B cell (primary cell): ENCODE measurements at places on chromosomes 11 and 22. TPM values are rescaled to one million over a fixed set of nuclear protein-coding genes. Genes with fewer than 3 reads are reported as not detected.
A peak's percentile ranks its signal among the peaks of the same experiment; 100 is the strongest.

DNA sequence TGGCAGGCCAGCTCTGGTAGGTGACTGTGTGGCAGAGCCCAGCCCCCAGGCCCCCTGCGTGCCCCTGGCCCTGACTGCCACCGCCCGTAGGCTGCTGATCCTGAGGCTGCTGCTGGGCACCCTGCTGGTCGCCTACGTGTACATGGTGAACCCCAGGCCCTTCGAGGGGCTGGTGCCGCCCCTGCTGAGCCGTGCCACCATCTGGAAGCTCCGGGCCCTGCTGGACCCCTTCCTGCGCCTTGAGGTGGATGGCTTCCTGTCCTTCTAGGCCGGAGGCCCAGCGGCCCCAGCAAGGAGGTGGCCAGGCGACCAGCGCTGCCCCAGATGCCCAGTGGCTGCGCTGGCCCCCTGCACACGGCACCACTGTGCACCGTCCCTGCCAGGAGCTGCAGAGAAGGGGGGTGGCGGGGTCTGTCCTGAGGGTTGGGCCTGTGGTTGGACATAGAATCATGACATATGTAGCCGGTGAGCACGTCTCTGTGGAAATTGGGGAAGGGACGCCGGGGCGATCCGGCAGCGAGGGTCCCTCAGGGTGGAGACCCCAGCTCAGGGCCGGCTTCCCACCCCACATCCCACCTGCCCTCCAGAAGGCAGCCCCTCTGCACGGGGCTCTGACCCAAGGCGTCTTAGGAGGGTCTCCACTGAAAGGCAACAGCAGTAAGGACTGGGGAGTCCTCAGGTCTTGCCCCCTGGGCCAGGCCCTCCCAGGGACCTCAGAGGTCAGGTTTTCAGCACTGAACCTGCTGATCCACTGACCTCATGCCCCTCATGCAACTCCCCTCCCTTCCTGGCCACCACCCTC lies 185.4 kb downstream of the IGLL1 start:
- no peak overlapping the region for H3K4me3 ChIP-seq
- no peak for DNase-seq
- no peaks in the 10 kb centered on the region for H3K27me3 ChIP-seq
- H3K27ac ChIP-seq, result no peak overlapping the region
- no peaks in the 10 kb centered on the region for H3K36me3 ChIP-seq

- peak overlapping the region; percentile 84 for H3K27ac ChIP-seq
- peak overlapping the region; percentile 13 for H3K4me3 ChIP-seq
- H3K27me3 ChIP-seq, result no peaks in the 10 kb centered on the region
- DNase-seq, result peak; percentile 57
- peaks cover 17% of the 10 kb centered on the region for H3K4me1 ChIP-seq
- no peaks in the 10 kb centered on the region for H3K36me3 ChIP-seq
These were observed 59.2 kb upstream of the CD5 start for GRCh38 chr11:61042961-61043540.

DNA sequence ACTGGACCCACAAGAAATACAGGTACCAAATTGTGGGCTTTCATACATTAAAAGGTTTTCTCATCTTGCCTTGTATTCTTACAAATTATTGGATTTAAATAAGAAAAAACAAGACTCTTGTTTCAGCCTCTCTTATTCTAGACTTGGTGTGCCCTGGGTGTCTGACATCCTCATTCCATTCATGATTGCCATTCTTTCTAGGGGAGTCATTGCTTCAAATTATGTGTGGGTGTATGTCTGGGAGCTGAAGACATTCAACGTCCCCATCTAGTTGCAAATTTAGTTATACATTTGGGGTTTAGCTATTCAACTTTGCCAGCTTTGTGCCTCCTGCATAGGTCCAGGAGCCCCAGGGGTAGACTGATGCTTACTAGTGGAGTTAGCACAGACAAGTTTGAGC lies 18.1 kb downstream of the MAML2 start:
- H3K36me3 ChIP-seq, result peaks cover 3% of the 10 kb centered on the region
- DNase-seq, result no peak
- H3K4me1 ChIP-seq, result peaks cover 5% of the 10 kb centered on the region
- H3K4me3 ChIP-seq, result no peak overlapping the region
- no peaks in the 10 kb centered on the region for H3K27me3 ChIP-seq
- no peak overlapping the region for H3K27ac ChIP-seq

- H3K4me3 ChIP-seq, result peak overlapping the region; percentile 14
- peaks cover 5% of the 10 kb centered on the region for H3K4me1 ChIP-seq
- no peaks in the 10 kb centered on the region for H3K27me3 ChIP-seq
- DNase-seq, result peak; percentile 90
- H3K36me3 ChIP-seq, result no peaks in the 10 kb centered on the region
These were observed 2.8 kb downstream of the CHADL start for GRCh38 chr22:41237707-41238569.

- no peaks in the 10 kb centered on the region for H3K27me3 ChIP-seq
- no peak for DNase-seq
- no peaks in the 10 kb centered on the region for H3K36me3 ChIP-seq
- H3K4me1 ChIP-seq, result no peaks in the 10 kb centered on the region
These were observed 289.4 kb downstream of the SBF2 start for GRCh38 chr11:10004526-10005113.

GRCh38 chr11:44638032-44638431 lies 72.6 kb downstream of the CD82 start:
- DNase-seq, result no peak
- H3K36me3 ChIP-seq, result no peaks in the 10 kb centered on the region
- H3K4me1 ChIP-seq, result peaks cover 6% of the 10 kb centered on the region
- H3K27me3 ChIP-seq, result peaks cover 3% of the 10 kb centered on the region
- no peak overlapping the region for H3K27ac ChIP-seq
- no peak overlapping the region for H3K4me3 ChIP-seq

DNA sequence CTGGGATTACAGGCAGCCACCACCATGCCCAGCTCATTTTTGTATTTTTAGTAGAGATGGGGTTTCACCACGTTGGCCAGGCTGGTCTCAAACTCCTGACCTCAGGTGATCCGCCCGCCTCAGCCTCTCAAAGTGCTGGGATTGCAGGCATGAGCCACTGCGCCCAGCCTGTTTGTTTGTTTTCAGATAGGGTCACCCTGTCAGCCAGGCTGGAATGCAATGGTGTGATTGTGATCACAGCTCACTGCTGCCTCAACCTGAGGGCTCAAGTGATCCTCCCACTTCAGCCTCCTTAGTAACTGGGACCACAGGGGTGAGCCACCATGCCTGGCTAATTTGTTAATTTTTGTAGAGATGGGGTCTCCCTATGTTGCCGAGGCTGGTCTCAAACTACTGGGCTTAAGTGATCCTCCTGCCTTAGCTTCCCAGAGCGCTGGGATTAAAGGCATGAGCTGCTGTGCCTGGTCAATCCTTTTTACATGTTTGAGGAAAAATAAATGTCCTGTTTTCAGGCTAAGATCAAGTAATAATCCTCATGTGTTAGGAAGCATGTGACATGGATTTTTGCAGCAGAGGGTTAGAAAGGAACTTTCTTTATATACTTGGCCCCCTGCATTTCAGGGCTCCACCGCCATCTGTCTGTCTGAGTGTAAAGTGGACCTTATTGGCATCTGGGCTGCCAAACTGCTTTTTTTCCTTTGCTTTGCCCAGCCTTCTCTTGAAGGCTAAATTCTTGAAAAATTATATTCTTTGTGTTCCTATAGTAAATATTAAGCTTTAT lies 4.8 kb upstream of the SLC3A2 start:
- no peak overlapping the region for H3K4me3 ChIP-seq
- peaks cover 13% of the 10 kb centered on the region for H3K4me1 ChIP-seq
- H3K27ac ChIP-seq, result no peak overlapping the region
- H3K36me3 ChIP-seq, result peaks cover 2% of the 10 kb centered on the region

- H3K4me1 ChIP-seq, result peaks cover 99% of the 10 kb centered on the region
- H3K36me3 ChIP-seq, result no peaks in the 10 kb centered on the region
- H3K4me3 ChIP-seq, result no peak overlapping the region
- DNase-seq, result no peak
These were observed 9.8 kb downstream of the CD82 start for GRCh38 chr11:44575288-44575672.

DNA sequence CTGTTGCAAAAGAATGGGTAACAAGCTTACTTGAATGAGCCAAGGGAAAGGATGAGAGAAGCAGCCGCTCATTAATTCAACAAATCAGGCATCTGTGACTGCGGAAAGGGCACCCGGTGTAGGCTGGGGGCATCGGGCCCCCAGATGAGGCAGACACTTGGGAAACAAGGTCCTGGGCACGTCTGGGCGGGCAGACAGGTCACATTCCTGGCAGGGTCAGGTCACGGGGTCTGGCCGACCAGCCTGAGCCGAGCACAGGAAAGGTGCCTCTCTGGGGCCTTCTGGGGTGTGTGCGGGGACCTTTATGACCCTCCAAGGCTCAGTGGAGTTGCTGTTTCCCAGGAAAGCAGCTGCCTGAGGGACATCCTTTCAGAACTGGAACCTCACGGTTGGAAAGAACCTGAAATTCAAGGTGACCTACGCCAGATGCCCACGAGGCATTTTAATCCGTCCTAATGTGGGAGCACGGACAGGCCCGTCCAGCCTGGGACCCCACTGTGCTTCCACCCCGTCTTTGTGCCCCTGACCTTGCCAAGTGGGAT lies 57.1 kb downstream of the ST14 start:
- no peaks in the 10 kb centered on the region for H3K4me1 ChIP-seq
- no peaks in the 10 kb centered on the region for H3K36me3 ChIP-seq
- H3K4me3 ChIP-seq, result no peak overlapping the region
- H3K27me3 ChIP-seq, result no peaks in the 10 kb centered on the region
- DNase-seq, result no peak

- no peak overlapping the region for H3K27ac ChIP-seq
- no peaks in the 10 kb centered on the region for H3K27me3 ChIP-seq
- H3K36me3 ChIP-seq, result no peaks in the 10 kb centered on the region
- no peaks in the 10 kb centered on the region for H3K4me1 ChIP-seq
These were observed 113.0 kb downstream of the ME3 start for GRCh38 chr11:86559311-86559945.

GRCh38 chr22:45845076-45845487 lies 131.9 kb downstream of the WNT7B start:
- no peak for DNase-seq
- H3K27ac ChIP-seq, result no peak overlapping the region
- H3K4me1 ChIP-seq, result no peaks in the 10 kb centered on the region

GRCh38 chr11:34358728-34359547 lies 1.1 kb upstream of the ABTB2 start:
- peak; percentile 86 for DNase-seq
- peak overlapping the region; percentile 43 for H3K27ac ChIP-seq
- no peaks in the 10 kb centered on the region for H3K36me3 ChIP-seq

GRCh38 chr22:19122752-19123492 lies 710 bp upstream of the DGCR2 start:
- H3K4me3 ChIP-seq, result peak overlapping the region; percentile 46
- no peaks in the 10 kb centered on the region for H3K27me3 ChIP-seq
- peaks cover 42% of the 10 kb centered on the region for H3K4me1 ChIP-seq
- DNase-seq, result no peak
- no peak overlapping the region for H3K27ac ChIP-seq

GRCh38 chr22:17896586-17896985 lies 122.3 kb upstream of the BID start:
- H3K36me3 ChIP-seq, result peaks cover 93% of the 10 kb centered on the region
- no peak for DNase-seq

DNA sequence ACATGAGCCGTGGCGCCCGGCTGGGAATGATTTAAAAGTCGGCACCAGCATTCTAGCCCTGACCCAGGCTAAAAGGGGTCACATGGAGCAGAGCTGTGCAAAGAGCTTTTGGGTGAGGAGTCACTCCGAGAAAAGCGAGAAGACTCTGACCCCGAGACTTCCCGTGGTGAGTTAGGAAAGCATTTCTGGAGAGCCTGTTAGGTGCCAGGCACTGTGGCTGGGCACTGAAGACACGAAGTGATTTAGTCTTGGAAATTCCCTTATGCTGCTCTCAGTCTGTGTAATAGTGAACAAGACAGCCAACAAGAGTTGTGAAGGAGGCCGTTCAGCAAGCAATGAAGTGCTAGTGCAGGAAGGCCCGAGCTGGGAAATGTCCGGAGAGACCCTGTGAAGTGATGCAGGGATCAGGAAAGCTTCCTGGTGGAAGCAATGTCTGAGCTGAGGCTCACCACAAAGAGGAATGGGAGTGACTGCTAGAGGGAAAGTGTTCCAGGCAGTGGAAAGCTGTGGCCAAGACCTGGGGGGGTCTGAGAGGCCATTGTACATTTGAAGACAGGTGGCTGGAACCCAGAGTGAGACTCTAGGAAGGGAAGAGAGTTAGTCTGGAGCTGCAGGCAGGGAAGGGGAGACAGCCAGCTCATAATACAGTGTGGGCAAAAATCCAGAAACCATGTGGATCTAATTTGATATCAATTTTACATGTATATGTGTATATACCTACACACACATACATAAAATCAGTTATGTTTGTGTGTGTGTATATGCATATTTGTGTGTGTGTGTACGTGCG lies 31.6 kb downstream of the MARK2 start:
- peaks cover 64% of the 10 kb centered on the region for H3K4me1 ChIP-seq
- DNase-seq, result no peak
- peak overlapping the region; percentile 44 for H3K27ac ChIP-seq
- H3K27me3 ChIP-seq, result no peaks in the 10 kb centered on the region

DNA sequence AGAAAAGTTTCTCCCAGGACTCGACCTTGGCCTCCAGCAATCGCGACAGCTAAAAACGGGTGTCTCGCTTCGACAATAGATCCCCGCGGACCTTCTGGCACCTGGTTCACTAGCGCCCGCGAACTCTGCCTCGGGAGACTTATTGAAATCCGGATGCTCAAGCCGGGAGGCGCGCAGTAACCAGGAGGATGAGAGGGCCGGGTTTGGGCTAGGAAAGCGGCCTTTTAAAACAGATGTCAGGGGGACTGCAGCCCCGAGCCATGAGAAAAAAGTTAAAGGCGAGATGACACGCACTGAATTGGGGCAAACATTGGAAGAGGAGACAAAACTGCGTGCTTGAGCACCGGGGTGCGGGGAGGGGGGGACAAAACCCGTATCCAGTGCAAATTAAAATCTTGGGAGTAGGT lies 637 bp upstream of the ZBTB16 start:
- H3K36me3 ChIP-seq, result no peaks in the 10 kb centered on the region
- H3K4me3 ChIP-seq, result peak overlapping the region; percentile 8
- no peak overlapping the region for H3K27ac ChIP-seq
- H3K4me1 ChIP-seq, result peaks cover 20% of the 10 kb centered on the region

GRCh38 chr22:47174671-47175112 lies 412.2 kb downstream of the TBC1D22A start:
- no peak for DNase-seq
- no peak overlapping the region for H3K4me3 ChIP-seq
- no peaks in the 10 kb centered on the region for H3K27me3 ChIP-seq

Gene GAL3ST1
- 0.46 TPM in 1 of 2 replicates, not detected in the other for total RNA-seq

Gene RCOR2
- total RNA-seq, result not detected in 2 replicates

Gene MAPK12
- 5.3 and 6.5 TPM in 2 replicates for total RNA-seq

Gene OR2AG2
- total RNA-seq, result 0.27 TPM in 1 of 2 replicates, not detected in the other

Gene GGT1
- 7.8 and 10.4 TPM in 2 replicates for total RNA-seq

Gene XNDC1N
- total RNA-seq, result 33.2 and 34.2 TPM in 2 replicates
